CD4-positive, alpha-beta T cell treated with Interleukin-12 subunit alpha and Interleukin-12 subunit beta, for 1 hour (primary cell): ENCODE measurements at places on chromosomes 6 and 20.

GRCh38 chr20:16437387-16437996, 135.8 kb downstream of the KIF16B start:
- DNase-seq = no peak

- DNase-seq = no peak
These were observed 63.6 kb upstream of the LY86 start for GRCh38 chr6:6524951-6525350.

GRCh38 chr6:17842934-17843821, 136.5 kb upstream of the NUP153 start:
- DNase-seq = no peak

GRCh38 chr20:44479643-44480042, 4.0 kb downstream of the TTPAL start:
- DNase-seq = no peak

- DNase-seq = no peak
These were observed 64.1 kb downstream of the HMGN3 start for GRCh38 chr6:79170431-79170830.

GRCh38 chr6:75178757-75179156, 27.1 kb downstream of the COL12A1 start:
- DNase-seq = no peak

DNA sequence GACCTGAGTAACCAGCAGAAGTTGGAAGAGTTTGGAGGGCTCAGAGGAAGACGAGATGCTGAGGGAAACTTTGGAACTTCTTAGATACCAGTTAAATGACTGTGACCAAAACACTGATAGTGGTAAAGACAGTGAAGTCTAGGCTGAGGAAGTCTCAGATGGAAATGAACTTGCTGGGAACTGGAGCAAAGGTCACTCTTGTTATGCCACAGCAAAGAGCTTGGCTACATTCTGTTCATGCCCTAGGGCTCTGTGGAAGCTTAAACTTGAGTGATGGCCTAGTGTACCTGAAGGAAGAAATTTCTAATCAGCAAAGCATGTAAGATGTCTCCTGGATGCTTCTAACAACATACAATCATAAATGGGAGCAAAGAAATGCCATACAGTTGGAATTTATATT, 24.7 kb downstream of the WDR27 start:
- no peak for DNase-seq

- no peak for DNase-seq
These were observed 41.4 kb downstream of the MAP3K7 start for GRCh38 chr6:90545448-90545847.

DNA sequence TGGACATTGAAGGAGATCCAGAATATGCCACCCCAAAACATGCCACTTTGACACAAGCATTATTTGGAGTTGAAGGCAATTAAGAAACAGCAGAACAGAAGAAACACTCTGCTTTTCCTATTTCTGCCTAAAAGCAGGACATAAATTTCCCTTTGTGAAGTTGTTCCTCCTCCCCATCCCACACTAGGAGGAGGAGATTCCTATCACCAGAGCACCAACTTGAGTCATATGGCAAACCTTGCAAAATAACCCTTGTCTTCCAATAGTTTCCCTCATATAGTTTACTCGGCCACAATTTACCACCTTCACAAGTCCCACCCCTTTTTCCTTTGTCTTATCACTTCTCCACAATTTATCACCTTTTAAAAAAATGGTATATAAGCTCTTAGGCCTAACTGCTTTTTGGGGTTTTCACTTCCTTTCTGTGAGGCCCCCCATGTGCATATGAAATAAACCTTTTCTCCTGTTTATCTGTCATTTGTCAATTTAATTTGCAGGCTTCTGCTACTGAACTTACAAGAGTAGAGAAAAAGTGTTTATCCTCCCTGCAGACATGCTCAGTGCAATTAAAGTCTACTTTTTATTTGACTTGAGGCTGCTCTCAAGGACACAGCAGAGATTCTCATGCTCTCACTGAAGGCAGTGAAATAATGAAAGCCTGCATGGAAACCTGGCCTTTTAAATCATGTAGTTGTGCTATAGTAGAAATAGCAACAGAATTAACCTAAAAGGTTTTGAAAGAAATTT, 2.8 kb upstream of the RAB23 start:
- DNase-seq = no peak

GRCh38 chr6:70282919-70283461, 19.9 kb downstream of the COL9A1 start:
- no peak for DNase-seq

GRCh38 chr6:168417679-168418557, 23.1 kb upstream of the SMOC2 start:
- DNase-seq = no peak

- DNase-seq = no peak
These were observed 4.3 kb upstream of the COX4I2 start for GRCh38 chr20:31633339-31633914.

GRCh38 chr20:4962241-4962855, 39.0 kb downstream of the SLC23A2 start:
- DNase-seq = peak; percentile 43

GRCh38 chr6:43211955-43212354, 17.3 kb downstream of the DNPH1 start:
- no peak for DNase-seq

- DNase-seq = no peak
These were observed 12.1 kb downstream of the ARID1B start for GRCh38 chr6:156789081-156789943.

DNA sequence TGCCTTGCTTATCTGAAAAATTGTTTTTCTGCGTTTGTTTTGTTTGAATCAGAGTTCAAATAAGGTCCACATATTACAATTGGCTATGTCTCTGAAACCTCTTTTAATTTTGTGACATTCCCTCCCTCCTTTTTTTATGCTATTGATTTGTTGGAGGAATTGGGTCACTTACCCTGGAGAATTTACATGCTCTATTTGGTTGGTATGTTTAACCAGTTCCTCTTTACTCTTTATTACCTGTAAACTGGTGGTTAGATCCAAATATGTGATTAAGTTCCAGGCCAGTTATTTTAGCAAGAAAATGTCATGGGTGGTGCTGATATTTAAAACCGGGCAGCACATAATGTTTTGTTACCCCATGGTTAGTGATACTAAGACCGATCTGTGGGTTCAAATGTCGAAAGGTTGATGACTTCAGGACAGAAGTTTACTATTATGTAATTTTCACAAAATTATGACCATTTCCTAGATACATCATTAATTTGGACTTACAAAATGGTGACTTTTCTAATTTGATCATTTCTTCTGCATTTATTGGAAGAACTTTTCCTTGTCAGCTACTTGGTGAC, 77.3 kb downstream of the KIZ start:
- no peak for DNase-seq

- DNase-seq = no peak
These were observed 135.8 kb upstream of the NEDD9 start for GRCh38 chr6:11368264-11368663.

- DNase-seq = no peak
These were observed 190.3 kb upstream of the PCSK2 start for GRCh38 chr20:17036541-17036940.

- DNase-seq = no peak
These were observed 392.9 kb upstream of the IMPG1 start for GRCh38 chr6:76465410-76465809.

DNA sequence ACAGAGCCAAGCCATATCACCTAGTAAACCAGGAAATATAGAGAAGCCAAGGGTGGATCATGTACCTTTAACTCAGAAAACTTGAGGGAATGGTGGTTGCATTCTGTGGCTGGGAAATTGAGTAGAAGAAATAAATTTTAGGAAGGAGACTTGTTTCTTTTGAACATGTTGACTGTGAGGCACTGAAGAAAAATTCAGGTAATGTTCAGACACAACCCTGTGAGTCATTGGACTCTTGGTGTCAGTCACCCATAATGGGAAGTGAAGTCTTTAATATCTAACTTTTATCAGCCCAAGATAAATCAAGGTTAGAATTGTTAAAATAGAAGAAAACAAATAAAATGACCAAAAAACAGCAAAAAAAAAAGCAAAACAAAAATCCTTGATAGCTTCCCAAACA, 98.8 kb upstream of the GRIK2 start:
- no peak for DNase-seq

DNA sequence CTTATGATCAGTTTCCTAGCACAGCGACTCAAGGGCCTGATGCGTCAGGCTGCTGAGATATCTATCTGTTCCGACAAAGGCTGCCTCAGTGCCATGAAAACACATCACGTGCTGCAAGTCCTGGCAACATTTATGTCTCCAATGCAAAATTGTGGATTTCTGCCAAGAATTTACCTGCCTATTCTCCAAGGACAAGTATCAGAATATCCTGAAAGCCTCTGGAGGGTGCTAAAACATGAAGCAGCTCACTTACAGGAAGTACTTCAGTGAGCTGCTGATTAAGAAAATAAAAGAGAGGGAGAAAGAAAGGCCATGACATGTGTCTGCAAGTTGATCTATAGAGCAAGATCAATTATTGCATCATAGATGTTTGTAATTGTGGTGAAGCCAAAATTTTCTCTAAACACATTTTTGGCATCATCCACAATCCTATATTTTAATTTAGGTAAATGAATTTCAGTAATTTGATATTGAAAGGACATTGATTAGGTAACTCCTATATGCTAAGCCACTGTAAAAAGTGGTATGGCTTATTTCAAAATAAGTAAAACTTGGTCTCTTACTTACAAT, 25.8 kb upstream of the TPBG start:
- no peak for DNase-seq

GRCh38 chr20:60553095-60553494, 594.9 kb downstream of the CDH26 start:
- DNase-seq = no peak

GRCh38 chr6:131134220-131134979, 867 bp upstream of the AKAP7 start:
- no peak for DNase-seq

GRCh38 chr6:155085582-155086257, 90.6 kb downstream of the TIAM2 start:
- no peak for DNase-seq

DNA sequence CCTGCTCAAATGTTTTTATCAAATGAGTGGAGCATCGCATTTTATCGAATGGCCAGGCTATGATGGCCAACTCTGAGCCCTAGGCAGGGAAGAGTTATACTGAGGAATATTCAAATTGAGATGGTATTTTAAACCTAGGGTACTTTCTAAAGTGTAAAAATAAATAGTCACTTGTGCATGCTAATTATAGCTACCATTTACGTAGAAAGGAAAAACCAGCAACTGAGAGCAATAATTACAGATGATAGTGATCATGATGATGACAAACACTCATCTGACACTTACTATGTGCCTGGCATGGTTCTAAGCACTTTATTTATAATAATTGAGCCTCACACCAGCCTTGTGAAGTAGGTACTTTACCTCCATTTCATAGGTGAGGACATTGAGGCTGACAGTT, 455.7 kb downstream of the CD83 start:
- no peak for DNase-seq

DNA sequence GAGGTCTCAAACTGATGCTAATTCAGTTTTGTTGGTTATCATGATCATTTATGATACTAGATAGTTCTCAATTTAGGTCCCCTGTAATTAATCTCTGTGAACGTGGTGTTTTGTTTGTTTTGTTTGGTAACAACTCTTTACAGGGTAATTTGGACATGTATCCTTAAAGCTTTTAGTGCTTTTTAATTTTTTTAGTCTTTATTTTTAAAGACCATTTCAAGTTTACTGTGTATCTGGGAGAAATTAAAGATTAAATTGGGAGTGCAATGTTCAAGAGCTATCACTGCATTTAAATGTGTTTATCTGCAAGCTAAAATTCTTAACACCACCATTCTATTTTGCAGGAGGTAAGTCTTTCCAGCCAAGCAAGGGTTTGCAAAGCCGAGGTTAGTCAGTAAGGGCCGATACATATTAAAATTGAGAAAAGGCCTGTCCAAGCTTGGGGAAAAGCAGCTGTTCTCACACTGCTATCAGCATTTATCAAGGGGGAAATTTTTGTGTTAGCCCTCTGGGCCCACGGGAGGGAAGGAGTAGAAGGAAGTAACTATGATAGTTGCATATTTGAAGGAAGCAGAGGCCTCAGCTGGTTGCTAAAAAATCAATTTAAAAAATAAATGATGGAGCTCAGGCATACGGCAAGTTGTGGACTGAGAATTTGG, 59.3 kb upstream of the ZNF217 start:
- no peak for DNase-seq

DNA sequence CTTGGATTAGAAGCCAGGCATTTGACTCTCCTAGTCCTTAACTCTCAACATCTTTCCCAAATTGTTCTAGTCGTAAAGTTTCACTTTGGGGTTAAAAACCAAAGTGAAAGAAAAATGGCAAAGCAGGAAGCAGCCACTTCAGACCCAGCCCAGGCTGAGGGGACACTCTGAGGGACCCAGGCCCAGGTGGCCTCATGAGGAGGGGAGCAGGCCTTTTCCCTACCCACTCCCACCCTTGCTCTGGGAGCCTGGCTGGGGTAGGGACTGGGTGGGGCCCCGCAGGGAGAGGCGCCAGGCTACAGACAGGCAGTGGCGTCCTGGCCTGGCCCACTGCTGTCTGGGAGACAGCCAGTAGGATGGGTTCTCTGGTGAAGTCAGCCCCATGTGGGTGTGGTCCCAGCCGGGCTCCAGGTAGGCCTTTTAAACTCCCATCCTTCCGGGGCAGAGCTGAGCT, 68.7 kb upstream of the MYL9 start:
- DNase-seq = peak; percentile 24

DNA sequence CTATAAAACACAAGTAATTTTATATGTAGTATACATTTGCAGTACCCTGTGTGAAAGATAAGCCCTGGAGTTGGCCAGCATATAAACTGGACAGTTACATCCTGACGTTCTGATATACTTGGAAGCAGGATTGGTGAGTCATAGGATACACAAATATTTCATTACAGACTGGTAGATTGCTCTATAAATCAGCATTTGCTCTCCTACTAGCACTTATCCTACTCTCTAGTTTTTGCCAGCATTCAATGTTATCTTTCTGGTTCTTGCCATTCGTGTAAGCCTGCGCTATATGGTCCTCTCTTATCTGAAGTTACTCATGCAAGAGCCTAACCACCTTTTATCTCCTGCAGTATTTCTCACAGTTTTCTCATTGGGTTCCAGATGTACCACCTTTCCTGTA, 680.2 kb upstream of the MMS22L start:
- no peak for DNase-seq
